Stimulated activated CD4-positive, alpha-beta T cell treated with anti-CD3 and anti-CD28 coated beads, Interleukin-12 subunit alpha, Interleukin-12 subunit beta, amount 100 ng/mL, for 24 hours (primary cell): ENCODE measurements at places on chromosomes 2 and 18.

DNA sequence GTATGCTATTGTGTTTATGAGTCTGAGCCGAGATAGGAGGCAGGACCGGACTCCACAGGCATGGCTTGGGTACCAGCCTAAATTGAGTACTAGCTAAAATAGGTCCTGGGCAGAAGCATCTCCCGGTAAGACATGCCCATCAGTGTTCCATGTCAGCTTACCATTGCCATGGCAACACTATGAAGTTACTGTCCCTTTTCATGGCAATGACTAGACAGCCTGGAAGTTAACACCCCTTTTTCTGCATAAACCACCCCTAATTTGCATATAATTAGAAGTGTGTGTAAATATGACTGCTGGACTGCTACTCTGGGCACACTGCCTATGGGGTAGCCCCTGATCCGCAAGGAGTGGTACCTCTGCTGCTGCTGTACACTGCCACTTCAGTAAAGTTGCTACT, 1005.1 kb upstream of the FAM98A start:
- DNase-seq, result no peak

- no peak for DNase-seq
Measured at GRCh38 chr2:205650931-205651330, 31.4 kb upstream of the NRP2 start.

DNA sequence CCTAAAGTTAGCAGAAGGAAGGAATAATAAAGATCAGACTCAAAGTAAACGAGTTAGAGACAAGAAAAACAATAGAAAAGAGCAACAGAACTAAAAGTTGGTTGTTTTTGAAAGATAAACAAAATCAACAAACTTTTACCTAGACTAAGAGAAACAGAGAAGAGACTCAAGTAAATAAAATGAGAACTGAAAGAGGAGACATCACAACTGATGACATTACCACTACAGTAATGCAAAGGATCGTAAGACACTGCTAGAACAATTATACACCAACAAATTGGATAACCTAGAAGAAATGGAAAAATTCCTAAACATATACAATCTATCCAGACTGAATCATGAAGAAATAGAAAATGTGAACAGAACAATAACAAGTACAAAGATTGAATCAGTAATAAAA, 139.3 kb downstream of the CD226 start:
- no peak for DNase-seq

DNA sequence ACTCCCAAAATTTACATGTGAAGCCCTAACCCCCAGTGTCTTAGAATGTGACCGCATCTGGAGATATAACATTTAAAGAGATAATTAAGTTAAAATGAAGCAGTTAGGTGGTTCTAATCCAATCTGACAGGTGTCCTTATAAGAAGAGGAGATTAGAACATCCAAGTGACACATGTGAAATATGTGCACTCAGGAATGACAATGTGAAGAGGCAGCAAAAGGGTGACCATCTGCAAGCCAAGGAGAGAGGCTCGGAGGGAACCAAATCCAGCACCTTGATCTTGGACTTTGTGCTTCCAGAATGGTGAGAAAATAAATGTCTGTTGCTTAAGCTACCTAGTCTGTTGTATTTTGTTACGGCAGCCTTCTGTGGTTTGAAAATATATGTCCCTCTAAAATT, 165.4 kb downstream of the FIGN start:
- no peak for DNase-seq

- no peak for DNase-seq
Measured at GRCh38 chr18:39805218-39805617, 2149.8 kb upstream of the PIK3C3 start.

GRCh38 chr2:67825476-67825875, 237.3 kb downstream of the C1D start:
- DNase-seq, result no peak

DNA sequence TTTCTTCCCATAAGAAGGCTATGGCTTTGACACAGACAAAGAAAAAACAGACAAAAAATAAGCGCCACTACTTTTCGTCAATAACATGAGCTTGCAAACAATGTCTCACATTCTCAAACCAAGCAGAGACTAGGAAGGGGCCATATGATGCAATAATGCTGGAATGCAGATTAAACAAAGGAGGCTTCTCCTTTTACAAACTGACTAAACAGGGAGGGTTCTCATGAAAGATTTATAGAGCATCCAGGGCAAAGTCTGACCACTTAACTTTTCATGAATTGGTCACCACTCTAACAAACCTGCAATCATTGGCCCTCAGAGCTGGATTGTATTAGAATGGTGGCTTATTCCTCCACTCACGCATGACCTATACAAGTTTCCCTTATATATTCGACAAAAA, 663.3 kb upstream of the CHAC2 start:
- no peak for DNase-seq

- no peak for DNase-seq
Measured at GRCh38 chr2:63734510-63734909, 107.2 kb upstream of the UGP2 start.

- no peak for DNase-seq
Measured at GRCh38 chr2:8222979-8223694, 458.7 kb upstream of the ID2 start.

- no peak for DNase-seq
Measured at GRCh38 chr18:51195451-51196117, 1.9 kb downstream of the MEX3C start.

- DNase-seq, result no peak
Measured at GRCh38 chr18:35083174-35083712, 42.0 kb downstream of the MAPRE2 start.

DNA sequence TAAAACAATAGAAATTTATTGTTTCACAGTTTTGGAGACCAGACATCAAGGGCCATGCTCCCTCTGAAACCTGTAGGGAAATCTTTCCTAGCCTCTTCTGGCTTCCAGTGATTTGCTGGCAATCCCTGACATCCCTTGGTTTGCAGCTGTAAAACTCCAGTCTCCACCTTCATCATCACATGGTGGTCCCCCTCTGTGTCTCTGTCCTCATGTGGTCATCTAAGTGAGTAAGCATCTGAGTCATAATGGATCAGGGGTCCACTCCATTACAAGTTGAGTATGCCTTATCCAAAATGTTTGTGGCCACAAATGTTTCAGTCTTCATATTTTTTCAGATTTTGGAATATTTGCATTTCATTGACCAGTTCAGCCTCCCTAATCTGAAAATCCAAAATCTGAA, 5.6 kb upstream of the SGPP2 start:
- DNase-seq, result no peak

GRCh38 chr2:158665536-158666302, 129.4 kb upstream of the DAPL1 start:
- no peak for DNase-seq

DNA sequence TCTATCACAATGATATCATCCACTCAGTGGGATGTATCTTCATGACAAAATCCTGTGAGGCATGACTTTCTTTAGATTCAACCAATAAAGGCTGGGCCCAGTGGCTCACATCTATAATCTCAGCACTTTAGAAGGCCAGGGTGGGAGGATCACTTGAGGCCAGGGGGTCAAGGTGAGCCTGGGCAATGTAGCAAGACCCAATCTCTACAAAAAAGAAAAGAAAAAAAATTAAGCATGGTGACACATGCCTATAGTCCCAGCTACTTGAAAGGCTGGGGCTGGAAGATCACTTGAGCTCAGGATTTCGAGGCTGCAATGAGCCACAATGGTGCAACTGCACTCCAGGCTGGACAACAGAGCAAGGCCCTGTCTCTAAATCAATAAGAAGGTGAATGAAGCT, 68.0 kb downstream of the PLB1 start:
- DNase-seq, result no peak

GRCh38 chr2:169106563-169107545, 37.5 kb downstream of the DHRS9 start:
- DNase-seq, result no peak

GRCh38 chr2:8134473-8134932, 547.4 kb upstream of the ID2 start:
- no peak for DNase-seq
